ENCODE measurements at places on chromosomes 16 and 17. TPM values are rescaled to one million over a fixed set of nuclear protein-coding genes. Genes with fewer than 3 reads are reported as not detected.

TBC1D3G gene
- total RNA-seq, result not detected

PITPNM3 gene
- 1.8 TPM for total RNA-seq

GRCh38 chr17:1154704-1155103 lies 25.1 kb downstream of the ABR start:
- peak overlapping the region; percentile 29 for H3K4me3 ChIP-seq
- peak overlapping the region; percentile 60 for H3K27ac ChIP-seq
- H3K4me1 ChIP-seq, result no peaks in the 10 kb centered on the region
- peaks cover 6% of the 10 kb centered on the region for H3K36me3 ChIP-seq
- no peaks in the 10 kb centered on the region for H3K27me3 ChIP-seq

DNA sequence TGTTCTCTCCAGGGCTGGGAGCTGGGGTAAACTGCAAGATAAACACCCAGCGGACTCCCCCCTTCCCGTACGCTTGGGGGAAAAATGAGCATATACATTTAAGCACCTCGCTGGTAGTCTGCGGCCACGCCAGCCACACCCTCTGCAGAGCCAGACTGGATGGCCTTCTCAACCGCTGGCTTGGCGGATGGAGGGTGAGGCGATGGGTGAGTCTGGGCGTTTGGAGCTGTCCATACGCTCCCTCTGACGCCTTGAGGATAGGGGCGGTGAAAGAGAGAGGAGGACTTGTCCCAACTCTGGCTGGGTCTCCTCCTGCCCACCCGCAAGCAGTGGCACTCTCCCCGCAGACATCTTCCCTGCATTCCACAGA lies 1.0 kb downstream of the ITGA3 start:
- peaks cover 30% of the 10 kb centered on the region for H3K4me1 ChIP-seq
- H3K4me3 ChIP-seq, result peak overlapping the region; percentile 79
- no peaks in the 10 kb centered on the region for H3K27me3 ChIP-seq
- no peaks in the 10 kb centered on the region for H3K36me3 ChIP-seq
- no peak for DNase-seq
- H3K27ac ChIP-seq, result peak overlapping the region; percentile 96

DNA sequence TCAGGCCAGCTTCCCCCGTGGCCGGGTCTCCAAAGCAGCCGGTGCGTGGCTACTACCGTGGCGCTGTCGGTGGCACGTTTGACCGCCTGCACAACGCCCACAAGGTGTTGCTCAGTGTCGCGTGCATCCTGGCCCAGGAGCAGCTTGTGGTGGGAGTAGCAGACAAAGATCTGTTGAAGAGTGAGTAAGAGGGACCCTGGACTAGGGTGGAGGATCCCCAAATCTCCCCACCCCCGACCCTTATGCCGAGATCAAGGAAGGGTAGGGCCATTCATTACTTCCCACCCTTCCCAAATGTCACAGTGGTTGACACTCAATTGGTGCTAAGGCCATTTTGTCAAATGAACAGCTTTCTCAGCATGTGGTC lies 1.2 kb downstream of the COASY start:
- H3K4me3 ChIP-seq, result peak overlapping the region; percentile 79
- no peak overlapping the region for H3K27ac ChIP-seq
- H3K36me3 ChIP-seq, result peaks cover 18% of the 10 kb centered on the region
- no peaks in the 10 kb centered on the region for H3K27me3 ChIP-seq

- H3K27ac ChIP-seq, result no peak overlapping the region
- H3K36me3 ChIP-seq, result no peaks in the 10 kb centered on the region
- no peaks in the 10 kb centered on the region for H3K4me1 ChIP-seq
- no peak overlapping the region for H3K4me3 ChIP-seq
Observed at GRCh38 chr17:59004338-59005111, 102.2 kb downstream of the TRIM37 start.

All from thoracic aorta (tissue), 2 donors.